Stimulated activated CD4-positive, alpha-beta T cell treated with anti-CD3 and anti-CD28 coated beads, TNF-alpha, amount 100 ng/mL, for 4 hours (primary cell): ENCODE measurements at places on chromosomes 2 and 18.

GRCh38 chr2:197059477-197059876, 133.0 kb upstream of the PGAP1 start:
- DNase-seq, result no peak

DNA sequence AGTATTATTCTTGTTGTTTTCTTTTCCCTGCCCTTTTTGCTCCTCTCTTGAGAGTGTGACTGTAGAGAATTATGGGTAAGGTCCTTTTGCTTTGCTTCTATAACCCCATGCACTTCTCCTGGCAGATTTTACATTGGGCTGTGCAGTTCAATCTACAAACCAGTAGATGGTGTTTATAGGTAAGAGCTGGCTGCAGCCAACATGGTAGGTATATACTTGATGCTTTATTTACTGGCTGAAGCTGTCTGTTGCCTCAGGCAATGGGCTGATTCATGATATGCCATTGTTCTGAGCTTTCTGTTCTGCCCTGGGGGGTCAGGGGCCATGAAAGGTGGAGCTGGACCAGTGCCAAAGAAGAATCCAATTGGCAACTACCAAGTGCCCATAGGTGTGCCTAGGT, 48.3 kb upstream of the MYL1 start:
- no peak for DNase-seq

DNA sequence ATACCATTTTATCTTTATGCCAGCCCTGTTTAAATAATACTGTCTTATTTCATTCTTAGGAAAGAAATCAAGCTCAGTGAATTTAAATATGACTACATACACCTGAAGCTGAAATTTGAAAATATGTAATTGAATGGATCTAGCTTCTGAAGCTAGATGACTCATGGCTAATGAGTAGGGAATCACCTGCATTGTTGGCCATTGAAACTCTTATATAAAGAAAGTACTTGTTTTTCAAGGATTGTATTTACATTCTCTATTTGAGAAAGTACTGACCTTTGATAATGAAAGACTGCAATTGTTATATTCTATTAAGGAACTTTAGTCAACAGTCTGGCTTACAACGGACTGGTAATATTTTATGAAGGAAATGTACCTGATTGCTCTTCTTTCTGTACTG, 346.7 kb upstream of the LRATD1 start:
- DNase-seq, result no peak

DNA sequence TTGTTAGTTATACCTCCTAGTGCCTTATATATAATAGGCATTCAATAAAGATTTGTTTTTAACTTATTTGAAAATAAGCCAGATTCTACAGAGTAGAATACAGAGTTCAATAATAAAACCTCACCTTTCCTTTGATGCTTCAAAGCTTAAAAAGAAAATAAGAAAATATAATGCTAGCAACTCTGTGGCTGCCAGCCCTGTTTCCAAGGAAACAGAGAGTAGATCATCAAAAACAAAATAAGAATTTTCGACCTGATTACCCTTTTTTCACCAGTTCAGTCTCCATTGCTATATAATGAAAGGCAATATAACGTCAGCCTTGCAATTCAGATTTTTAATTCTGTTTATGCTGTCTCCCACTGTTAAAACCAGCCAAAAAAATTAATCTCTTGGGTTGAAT, 8.9 kb upstream of the PGAP1 start:
- DNase-seq, result no peak

DNA sequence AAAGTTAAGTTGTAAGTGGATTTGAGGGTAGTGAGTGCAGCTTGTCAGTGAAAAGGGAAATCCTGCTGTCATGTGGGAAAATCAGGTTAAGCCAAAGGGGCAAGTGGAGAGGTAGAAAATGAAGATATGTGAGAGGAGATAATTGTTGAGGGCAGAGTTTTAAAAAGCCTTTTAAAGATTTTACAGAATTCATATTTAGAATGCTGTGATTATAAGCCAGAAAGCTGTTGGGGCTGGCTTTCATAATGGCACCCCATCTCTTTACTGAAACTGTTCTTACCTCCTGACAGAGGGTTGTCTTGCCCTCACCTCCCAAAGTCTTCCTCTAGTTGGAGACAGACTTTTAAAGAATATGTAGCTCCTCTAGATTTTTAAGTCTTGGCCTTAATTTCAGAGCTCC, 86.9 kb downstream of the MYO3B start:
- DNase-seq, result no peak

DNA sequence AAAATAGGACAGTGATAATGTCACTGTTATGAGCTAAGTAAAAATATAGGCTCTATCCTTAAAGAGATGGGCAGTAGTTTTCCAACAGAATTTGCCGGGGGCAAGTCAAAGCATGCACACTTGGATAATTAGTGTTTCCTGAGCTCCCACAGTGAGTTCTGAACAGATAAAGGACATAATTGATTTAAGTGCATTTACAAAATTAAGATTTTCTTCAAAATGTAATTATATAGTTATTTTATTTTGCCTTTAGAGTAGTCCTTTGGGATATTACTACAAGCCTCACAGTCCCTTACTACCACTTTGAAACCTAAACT, 107.6 kb downstream of the RAPGEF4 start:
- no peak for DNase-seq

- DNase-seq, result no peak
Observed at GRCh38 chr2:12320991-12321641, 395.6 kb upstream of the TRIB2 start.
